ENCODE measurements at places on chromosomes 6 and 20. TPM values are rescaled to one million over a fixed set of nuclear protein-coding genes. Genes with fewer than 3 reads are reported as not detected.

IBTK gene
- total RNA-seq = 38.4 TPM

CTCFL gene
- not detected for total RNA-seq

MAP7 gene
- total RNA-seq = 40.0 TPM

PTCHD4 gene
- 1.7 TPM for total RNA-seq

DNA sequence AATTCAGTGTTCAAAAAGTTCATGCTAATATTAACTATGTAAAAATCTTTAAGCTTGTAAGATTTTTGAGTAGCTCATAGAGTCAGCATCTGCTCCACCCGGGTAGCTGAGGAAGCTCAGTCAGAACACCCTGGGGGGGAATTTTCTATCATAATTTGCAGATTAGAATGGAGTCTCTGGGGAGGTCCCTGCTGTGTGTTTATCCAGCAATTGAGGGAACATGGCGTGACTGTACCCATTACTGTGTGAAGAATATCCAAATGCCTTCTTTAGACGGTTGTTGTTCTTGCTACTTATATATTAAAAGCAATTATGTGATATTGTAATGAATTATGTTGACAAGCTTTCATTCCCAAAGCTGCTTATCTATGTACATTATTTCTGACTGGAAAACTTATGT, 64.8 kb downstream of the AIG1 start:
- DNase-seq = no peak

GRCh38 chr20:54172532-54172855, 1.3 kb downstream of the CYP24A1 start:
- no peak for DNase-seq

- no peak for DNase-seq
These were observed 243.5 kb downstream of the TMEM242 start for GRCh38 chr6:157079771-157080170.

DNA sequence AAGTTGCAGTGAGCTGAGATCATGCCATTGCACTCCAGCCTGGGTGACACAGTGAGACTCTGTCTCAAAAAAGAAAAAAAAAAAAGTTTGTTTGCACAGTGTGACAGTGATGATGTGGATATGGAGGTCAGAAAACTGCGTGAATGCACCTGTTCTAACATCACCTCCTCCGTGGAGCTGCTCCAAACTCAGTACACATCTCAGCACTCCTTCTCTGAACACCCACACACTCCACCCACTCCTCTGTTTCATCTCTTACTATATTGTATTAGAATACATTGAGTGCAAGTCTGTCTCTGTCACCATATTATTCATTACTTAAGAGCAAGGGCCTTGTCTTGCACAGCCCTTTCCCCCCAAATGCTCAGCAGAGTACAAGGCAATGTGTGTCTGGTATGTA, 51.5 kb upstream of the ENPP4 start:
- no peak for DNase-seq
